Trophoblast cell (in vitro differentiated cells and primary cell): ENCODE measurements at places on chromosomes 13 and 19.
A peak's percentile ranks its signal among the peaks of the same experiment; 100 is the strongest.

- no peak for DNase-seq
Observed at GRCh38 chr19:41701401-41702075, 6.9 kb upstream of the CEACAM5 start.

DNA sequence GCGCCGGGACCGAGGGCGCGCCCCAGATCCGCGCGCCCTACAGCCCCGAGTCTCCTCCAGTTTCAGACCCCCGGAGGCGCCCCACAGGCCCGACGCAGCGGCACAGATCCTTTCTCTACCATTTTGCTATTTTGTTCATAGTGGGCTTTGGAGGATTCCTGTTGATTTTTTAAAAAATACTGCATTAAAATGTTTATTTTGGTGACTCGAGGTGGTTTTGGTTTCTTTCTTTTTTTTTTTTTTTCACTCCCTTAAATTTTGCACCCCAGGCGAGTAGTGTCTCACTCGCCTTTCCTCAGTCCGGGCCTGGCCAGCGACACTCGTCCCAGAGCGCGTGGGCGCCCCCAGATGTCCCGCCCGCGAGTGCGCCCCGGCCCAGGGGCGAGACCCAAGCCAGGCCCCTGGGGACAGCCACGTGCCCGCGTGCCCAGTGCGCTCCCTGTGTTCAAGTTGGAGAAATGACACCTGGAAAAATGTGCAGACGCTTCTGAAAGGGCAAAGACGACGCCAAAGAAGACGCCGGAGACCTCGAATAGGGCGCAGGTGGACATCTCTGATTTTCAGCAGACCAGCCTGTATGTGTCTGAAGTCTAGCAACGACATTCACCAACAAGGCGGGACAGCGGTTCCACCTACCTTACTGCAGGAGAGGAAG is 471 bp upstream of the INSR start:
- peak; percentile 59 for DNase-seq

DNA sequence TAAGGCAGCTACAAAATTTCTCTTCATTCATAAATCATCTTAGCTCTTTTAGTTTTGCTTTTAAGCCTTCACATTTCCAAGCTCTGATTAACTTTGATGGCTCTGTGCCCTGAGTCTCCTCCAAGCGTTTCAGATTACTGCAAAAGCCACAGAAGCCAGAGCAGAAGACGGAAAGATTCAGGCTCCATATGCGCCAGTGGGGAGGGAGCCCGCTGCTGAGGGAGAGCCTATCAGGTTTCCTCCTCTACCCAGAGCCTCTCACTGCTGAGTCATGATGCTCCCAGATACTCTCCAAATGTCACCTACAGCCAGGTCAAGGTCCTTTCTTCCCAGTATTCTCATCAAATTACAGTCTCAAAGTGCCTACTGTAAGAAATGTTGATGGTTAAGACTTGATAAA is 193.6 kb downstream of the RAP2A start:
- DNase-seq = no peak

DNA sequence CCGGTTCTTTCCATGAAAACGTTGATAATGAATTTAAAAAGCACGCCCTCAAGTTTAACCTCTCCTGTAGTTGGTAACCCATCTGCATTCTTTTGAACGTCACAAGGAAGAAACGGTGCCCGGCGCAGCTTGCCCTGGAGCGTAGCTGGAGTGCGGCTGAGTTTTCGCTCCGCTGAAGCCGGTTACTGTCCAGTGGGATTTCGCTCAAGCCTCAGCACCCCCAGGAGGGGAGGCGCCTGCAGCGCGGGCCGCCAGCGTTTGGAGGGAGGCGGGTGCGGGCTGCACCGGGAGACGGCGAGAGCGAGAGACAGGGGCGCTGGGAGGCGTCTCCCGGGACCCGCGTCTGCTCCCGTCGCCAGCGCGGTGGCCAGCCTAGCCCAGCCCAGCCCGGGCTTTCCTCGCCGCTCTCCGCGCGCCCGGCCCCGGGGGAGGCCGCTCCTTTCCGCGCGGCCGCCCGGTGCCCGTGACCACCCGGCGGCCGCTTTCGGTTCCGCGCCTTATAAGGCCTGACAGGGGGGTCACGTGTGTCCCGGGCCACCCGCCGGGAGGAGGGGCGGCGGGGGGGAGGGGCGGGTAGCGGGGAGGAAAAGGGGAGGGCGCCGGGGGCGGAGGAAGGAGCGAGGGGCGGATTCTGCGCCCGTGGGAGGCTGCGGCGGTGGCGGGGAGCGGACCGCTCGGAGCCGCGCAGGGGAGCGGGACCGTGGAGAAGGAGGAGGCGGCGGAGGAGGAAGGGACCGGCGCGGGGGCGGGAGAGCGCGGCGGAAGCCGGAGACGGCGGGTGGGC is 8.3 kb upstream of the DGKH start:
- peak; percentile 58 for DNase-seq

GRCh38 chr13:38167164-38167822 is 182.4 kb upstream of the UFM1 start:
- DNase-seq = no peak

DNA sequence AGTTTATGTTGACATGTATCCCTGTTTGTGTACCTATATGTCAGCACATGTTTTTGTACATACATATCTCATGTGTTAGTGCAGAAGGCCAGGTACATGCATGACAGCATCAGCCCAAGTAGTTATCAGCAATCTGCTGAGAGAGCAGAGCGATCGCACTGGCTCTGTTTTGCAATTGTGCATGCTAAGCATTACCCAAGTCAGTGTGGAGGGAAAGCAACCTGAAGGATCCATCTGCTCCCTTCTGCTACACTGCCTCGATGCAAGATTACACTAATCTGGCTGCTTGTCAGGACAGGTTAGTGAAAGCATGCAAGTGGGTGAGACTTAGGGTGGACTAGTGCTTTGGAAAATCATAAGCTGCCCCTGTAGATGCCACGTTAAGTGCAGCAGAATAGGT is 211.8 kb downstream of the PCCA start:
- DNase-seq = no peak

- no peak for DNase-seq
Observed at GRCh38 chr13:52344108-52344507, 61.9 kb downstream of the THSD1 start.

- DNase-seq = no peak
Observed at GRCh38 chr19:7349231-7349591, 474 bp downstream of the ARHGEF18 start.
